ENCODE measurements at places on chromosomes 1 and 21.

- DNase-seq, result no peak
Measured at GRCh38 chr1:96641282-96641681, 80.3 kb upstream of the PTBP2 start.

- no peak for DNase-seq
Measured at GRCh38 chr1:212966616-212967015, 16.3 kb downstream of the VASH2 start.

DNA sequence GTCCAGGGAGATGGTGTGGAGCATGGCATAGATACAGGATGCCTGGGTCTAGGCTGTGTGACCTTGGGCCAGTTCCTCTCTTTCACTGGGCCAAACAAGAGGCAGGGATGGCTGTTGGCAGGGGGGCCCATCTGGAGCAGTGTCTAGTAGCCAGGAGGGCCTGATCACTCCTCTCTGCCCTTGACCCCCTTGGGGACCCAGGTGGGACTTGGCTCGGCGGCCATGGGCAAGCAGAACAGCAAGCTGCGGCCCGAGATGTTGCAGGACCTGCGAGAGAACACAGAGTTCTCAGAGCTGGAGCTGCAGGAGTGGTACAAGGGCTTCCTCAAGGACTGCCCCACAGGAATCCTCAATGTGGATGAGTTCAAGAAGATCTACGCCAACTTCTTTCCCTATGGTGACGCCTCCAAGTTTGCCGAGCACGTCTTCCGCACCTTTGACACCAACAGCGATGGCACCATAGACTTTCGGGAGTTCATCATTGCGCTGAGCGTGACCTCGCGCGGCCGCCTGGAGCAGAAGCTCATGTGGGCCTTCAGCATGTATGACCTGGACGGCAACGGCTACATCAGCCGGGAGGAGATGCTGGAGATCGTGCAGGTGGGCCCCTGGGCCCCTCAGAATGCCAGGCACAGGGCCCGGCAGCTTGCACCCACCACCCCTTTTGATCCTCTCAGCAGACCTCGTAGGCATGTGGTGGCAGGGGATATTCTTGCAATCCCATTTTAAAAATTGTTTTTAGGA lies 2.6 kb downstream of the HPCA start:
- DNase-seq, result no peak

DNA sequence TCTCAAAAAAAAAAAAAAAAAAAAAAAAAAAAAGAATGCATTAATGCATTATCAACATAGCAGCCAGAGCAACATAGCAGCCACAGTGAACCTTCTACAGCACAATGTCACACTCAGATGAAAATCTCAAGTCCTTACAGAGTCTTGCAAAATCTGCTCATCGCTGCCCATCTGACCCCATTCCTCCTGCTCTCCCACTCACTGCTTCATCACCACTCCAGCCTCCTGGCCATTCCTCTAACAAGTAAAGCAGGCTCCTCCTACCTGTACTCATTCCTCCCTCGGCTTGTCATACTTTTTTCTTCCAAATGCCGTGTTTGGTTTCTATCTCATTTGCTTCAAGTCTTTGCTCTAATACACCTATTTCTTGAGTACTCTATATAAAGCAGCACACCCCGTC lies 29.5 kb downstream of the BRINP2 start:
- DNase-seq, result no peak

GRCh38 chr1:87212431-87213134 lies 116.1 kb upstream of the LMO4 start:
- DNase-seq, result no peak

DNA sequence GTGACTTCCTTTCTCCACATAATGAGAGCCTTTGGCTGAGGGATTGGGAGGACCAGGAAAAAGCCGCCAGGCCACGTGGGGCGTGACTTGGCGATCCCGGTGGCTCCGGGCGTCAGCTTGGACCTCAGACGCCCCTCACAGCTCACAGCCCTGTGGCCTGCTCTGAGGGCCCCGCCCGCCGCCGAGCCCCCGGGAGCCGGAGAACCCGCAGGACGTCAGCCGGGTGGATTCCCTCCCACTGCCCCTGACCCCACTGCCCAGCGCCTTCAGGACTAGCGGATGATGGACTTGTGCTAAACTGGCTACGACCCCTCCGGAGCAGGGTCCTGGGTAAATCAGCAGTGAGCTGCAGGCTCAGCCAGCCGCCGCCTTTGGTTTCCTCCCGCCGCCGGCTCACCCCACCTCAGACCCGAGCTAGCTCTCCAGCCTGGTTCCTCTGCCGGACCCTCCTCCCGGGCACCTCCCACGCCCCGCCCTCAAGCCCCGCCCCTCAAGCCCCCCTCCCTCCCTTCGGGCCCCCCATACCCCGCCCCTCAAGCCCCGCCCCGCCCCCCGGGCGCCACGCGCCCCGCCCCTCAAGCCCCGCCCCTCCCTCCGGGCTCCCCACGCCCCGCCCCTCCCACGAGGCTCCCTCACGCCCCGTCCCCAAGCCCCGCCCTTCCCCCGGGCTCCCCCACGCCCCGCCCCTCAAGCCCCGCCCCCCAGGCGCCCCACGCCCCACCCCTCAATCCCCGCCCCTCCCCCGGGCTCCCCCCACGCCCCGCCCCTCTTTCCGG lies 10.0 kb upstream of the FAAP20 start:
- DNase-seq, result no peak

GRCh38 chr1:20717452-20718342 lies at the start of gene KIF17:
Gene KIF17, minus strand, starts transcription at chr1:20718007. Its CDS starts 301 bp downstream, at chr1:20717706.
- DNase-seq, result peak; percentile 66

DNA sequence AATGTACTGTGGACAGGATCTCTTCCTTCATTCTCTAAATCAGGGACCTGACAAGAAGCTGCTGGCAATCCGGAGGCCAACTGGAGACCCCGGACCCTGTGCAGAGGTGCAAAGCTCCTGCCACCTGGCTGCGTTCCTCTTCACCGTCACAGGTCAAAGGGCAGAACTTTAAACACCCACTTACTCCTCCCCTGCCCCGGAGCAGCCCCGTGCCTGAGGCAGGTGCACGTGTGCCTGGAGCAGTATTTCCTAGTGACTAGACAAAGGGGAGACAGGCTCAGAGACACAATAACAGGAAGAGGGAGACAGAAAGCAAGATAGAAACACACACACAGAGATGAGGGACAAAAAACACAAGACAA lies 6.6 kb upstream of the PIGC start:
- DNase-seq, result no peak

DNA sequence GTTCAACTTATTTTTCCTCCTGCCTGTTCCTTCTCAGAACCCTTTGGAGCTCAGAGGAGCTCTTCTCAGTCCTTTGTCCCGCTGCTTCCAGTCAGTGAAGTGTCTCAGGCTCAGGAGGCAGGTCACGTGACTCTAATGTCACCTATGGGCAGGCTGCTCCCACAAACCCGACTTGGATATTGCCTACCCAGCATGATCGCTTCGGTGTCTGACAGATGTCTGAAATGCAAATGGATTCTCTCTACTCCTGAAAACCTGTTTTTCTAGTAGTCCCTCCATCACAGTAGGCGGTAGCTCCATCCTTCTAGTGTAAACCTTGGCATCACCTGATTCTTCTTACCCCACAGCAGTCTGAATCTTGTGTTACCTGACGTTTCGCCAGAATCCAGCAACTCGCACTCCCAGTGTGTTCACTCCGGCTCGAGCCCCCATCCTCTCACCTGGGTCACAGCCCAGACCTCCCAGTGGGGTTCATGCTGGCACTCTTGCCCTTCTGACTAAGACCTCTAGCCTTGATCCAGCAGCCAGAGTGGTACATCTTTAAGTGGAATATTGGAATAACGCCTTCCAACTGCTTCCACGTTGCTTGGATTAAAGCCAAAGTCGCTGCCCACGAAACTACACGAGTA lies 5.4 kb downstream of the PADI6 start:
- DNase-seq, result no peak

DNA sequence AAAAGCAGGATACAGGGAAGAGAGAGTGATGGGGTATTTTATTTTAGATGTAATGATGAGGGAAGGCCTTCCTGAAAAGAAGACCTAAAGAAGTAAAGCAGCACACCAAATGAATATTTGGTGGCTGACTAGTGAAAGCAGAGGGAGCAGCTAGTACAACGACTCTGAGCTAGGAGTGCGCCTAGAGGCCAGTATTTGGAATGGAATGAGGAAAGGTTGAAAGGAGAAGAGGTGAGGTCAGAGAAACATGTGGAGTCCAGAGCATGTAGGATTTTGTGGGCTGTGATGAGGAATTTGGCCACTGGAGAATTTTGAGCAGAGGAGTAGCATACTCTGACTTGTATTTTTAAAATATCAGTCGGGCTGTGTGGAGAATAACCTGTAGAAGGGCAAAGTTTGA lies 11.8 kb upstream of the RPL5 start:
- no peak for DNase-seq

DNA sequence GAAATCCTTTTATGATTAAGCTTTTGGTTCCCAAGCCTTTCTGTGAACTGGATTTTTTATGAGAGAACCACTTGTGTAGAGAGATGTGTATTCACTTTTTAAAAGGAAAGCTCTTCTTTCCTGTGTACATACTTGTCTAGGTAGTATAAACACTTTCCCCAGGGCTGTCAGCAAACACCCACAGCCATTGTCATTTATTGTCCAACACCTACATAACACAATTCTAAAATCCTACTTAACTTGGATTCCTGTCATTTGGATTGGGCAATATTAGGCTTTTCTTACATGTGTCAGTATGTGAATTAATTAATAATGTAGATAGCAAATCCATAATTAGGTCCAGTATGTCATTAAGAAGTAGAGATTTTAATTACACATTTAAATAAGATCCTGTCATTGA lies 12.3 kb downstream of the DDX20 start:
- no peak for DNase-seq

- no peak for DNase-seq
Measured at GRCh38 chr1:103416681-103417286, 108.7 kb upstream of the RNPC3 start.

DNA sequence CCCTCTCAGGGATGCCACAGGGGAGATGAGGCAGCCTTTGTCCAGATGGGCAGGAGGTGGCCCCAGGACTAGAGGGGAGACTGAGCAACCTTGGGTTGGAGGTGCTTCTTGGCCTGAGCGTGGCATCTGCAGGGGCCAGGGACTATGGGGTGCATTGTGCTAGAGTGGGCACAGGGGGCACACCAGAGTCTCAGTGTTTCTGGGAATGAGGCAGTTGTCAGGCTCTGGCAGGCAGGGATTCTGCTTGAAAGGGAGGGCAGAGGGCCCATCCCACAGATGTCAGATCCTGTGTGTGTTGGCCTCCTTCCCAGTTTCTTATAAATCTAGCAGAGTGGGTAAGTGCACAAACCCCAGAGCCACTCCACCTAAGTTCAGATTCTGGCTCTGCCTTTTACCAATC lies 13.7 kb downstream of the LGR6 start:
- no peak for DNase-seq

DNA sequence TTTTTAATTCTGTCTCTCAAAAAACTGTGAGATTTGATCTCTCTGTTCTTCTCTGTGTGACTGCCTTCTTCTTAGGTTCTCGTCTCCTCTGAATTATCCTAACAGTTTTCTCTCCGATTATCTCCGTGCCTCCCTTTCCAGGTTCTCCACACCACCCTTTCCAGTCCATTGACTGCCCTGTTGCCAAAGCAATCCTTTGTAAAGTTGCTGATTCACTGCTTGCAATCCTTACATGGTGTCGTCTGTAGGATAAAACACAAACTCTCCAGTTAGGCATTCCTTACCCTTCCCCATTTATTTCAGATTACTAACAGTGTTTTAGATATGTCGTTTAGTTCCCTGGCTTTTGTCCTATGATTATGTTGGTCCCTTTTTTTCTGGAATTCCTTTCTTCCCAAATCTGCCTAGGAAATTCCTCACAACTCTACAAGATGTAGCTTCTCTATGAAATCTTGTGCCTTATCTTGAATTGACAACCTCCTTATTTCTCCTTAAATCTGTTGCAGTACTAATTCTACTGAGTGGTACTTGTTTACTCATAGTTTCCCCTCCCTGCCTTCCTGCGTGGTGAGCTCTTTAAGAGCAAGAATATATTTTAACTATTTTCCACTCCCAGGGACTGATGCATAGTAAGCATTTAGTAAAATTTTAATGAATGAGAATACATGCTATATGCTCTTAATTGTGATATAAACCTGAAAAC lies 22.3 kb downstream of the RCOR3 start:
- DNase-seq, result no peak

- no peak for DNase-seq
Measured at GRCh38 chr1:39317111-39317510, 112.6 kb downstream of the MACF1 start.

DNA sequence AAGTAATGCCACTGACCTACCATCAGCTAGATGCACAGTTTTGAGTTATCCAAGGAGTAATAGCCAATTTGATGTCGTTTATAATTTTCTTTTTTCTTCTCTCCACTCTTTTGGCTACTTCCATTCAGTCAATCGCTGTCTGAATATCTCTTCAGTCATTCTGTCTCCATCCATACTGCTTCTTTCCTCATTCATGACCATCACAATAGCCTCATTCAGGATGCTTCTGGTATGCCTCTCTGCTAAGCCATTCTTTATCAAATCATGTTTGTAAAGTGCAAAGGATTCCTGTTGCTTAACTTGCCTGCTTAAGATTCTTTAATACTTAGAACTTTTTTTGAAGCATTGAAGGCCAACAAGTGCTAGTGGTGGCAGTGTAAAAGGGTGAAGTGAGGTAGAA lies 20.2 kb downstream of the TYW3 start:
- no peak for DNase-seq

- DNase-seq, result no peak
Measured at GRCh38 chr21:38490411-38491020, 7.8 kb downstream of the ERG start.

GRCh38 chr1:107669996-107670395 lies 295.0 kb downstream of the VAV3 start:
- DNase-seq, result no peak

DNA sequence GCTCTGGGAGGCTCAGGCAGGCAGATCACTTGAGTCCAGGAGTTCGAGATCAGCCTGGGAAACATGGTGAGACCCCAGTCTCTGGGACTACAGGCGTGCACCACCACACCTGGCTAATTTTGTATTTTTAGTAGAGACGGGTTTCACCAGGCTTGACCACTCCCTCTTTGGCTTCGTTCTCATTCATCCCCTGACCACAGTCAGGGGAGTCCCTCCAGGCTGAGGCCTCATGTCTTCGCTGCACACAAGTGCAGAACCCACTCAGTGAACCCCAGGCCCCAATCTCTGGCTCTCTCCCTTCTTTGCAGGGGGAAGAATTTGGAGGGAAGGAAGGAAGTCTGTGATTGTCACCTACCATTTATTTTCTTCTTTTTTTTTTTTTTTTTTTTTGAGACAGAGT lies 9.2 kb upstream of the RPS6KA1 start:
- no peak for DNase-seq

- DNase-seq, result no peak
Measured at GRCh38 chr1:92230736-92231135, 13.0 kb downstream of the C1orf146 start.

DNA sequence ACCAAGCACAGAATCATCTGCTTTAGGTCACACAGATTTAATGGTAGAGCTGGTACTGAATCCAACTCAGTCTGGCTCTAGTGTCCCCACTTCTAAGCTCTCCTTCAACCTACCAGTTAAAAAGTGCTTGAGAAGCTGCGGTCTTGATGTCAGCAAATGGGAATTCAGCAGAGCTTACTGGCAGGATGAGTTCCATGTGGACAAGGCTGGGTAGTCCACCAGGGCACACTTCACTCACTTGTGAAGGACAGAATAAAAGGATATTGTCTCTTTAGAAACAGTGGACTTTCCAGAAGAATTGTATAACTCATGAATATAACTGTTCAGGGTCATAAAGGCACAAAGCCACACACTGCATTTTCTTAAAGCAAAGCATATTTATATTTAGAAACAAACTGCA lies 35.1 kb upstream of the GUCA2B start:
- no peak for DNase-seq

GRCh38 chr21:16956824-16957223 lies 556.0 kb upstream of the CXADR start:
- no peak for DNase-seq

- no peak for DNase-seq
Measured at GRCh38 chr1:63756839-63757238, 17.0 kb upstream of the ROR1 start.
